ENCODE measurements at places on chromosomes 1 and 21. TPM values are rescaled to one million over a fixed set of nuclear protein-coding genes. Genes with fewer than 3 reads are reported as not detected.
A peak's percentile ranks its signal among the peaks of the same experiment; 100 is the strongest.

The NBPF20 gene
- total RNA-seq: 0.82 TPM

GRCh38 chr1:193592317-193592716 is 405.9 kb upstream of the B3GALT2 start:
- DNase-seq: no peak

The HAO2 gene
- not detected for total RNA-seq

DNA sequence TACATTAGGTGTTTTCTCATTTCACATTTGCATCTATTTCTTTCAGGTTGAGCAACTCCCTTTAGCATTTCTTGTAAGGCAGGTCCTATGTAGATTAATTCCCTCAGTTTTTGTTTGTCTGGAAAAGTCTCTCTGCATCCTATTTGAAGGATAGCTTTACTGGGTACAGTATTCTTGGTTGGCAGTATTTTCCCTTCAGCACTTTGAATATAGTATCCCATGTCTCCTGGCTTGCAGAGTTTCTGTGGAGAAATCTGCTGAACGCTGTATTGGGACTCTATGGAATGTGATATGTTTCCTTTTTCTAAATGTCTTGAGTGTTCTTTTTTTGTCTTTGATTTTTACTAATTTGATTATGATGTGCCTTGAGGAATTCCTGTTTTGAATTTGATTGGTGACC is 28.9 kb upstream of the FAM163A start:
- no peak for DNase-seq

The PLEKHN1 gene
- total RNA-seq: 4.0 TPM

DNA sequence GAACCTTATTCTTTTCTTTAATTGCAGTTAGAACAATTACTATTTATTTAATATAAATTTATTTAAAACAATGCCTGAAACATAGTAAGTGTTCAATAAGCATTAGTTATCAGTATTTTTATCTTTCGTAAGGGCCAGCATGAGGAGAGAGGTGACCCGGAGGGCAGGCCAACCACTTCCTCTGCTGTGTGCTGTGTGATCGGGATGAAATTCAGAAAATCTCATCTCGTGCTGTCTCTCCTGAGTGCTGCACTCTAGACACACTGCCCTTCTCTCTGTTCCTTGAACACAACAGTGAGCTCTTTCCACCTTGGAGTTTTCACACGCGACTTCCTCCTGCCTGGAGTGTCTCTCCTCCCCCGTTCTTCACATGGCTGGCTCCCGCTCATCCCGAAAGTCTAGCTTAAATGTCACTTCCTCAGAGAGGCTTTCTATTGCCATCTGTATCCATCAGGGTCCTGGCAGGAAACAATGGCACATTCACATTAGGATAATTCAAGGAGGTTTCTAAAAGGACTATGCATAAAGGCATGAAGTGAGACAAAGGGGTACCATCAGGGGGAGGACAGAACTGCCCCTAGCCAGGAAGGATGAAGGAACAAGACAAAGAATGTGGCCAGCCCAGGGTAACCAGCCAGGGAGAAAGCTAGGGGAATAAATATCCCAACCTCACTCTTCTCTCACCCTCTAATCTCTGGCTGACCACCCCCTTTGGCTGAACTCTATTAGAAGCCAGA is 142.6 kb upstream of the GJB5 start:
- no peak for DNase-seq

GRCh38 chr1:41366455-41367287 is 5.4 kb downstream of the FOXO6 start:
- no peak for DNase-seq

The TMEM52 gene
- 1.2 TPM for total RNA-seq

DNA sequence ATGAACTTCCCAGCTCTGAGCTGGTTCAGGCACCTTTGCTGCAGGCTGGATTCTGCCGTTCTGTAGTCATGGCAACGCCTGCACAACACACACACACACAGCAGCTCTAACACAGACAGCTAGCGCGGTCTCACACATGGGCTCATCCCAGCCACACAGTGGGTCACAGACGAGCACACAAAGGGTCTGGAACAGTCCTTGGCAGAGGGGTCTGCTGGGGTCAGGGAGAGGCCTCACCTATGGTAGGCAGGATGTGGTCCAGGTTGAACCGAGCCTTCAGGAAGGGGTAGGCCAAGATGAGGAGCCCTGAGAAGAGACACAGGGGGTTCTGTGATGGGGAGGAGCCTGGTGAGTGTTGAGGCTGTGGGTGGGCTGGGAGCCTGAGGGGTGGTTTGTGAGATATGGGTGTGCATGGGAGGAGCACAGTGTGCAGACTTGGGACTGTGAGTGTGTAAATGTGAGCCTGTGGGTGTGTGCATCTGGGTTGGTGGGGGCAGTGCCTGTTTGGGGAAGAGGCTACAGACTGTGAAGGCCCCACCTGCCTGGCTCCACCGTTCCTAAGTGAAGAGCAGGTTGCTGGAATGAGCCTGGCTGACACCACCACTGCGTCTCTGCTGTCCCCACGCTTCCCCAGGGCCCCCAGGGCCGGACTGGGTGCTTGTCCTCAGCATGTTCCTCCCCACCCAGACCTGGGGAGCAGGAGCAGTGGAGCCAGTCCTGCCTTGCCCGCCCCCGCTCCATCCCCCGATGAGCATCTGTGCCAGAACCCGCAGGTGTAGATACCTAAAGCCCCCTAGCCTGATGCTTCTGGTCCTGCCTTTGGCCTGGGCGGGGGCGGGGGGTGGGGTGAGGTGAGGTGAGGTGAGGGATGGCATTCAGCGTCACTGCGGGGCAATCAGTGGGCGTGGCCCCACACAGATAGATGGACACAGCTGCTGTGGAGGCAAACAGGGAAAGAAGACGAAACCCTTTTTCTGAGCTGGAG is 1.5 kb downstream of the KNCN start:
- peak; percentile 41 for DNase-seq

DNA sequence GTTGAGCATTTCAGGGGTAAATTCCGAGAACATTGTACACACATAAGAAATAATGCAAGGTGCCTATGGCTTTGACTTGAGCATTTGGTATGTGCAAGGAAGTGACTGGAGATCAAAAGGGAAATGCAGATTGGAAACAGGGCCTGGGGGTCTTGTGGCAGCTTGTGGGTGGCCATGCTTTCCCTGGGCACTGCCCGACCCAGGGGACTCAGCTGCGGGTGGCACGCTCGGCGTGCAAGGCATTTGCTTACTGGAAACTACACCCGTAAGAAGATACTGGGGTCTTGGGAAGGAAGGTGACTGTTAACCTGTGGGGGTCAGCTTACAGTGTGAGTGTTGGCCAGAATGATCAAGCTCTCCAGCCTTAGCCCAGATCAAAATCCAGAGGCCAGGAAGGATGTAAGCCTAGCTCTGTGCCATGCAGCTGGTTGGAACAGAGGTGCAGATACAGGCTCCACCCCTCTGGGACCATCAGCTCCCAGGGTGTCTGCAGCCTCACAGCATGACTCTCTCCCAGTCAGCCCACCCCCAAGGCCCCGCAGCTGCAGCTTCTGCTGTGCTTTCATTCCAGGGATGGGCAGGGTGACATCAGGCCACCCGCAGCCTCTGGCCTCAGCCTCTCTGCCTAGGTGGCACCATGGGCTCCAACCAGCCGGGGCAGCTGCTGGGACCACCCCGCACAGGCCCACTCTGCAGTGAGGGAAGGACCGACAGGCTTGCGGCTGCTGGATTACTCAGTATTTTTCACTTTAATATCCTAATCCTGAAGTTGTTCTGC is 55.1 kb downstream of the KIF26B start:
- no peak for DNase-seq

The RIPPLY3 gene
- not detected for total RNA-seq

- no peak for DNase-seq
Observed at GRCh38 chr1:51899022-51899421, 20.5 kb upstream of the NRDC start.

- DNase-seq: no peak
Observed at GRCh38 chr1:48246727-48247126, 24.2 kb downstream of the SLC5A9 start.

The MYOC gene
- not detected for total RNA-seq

The FBLIM1 gene
- not detected for total RNA-seq

- DNase-seq: no peak
Observed at GRCh38 chr1:170800265-170800664, 135.1 kb upstream of the MROH9 start.

The IER5 gene
- total RNA-seq: 44.3 TPM

DNA sequence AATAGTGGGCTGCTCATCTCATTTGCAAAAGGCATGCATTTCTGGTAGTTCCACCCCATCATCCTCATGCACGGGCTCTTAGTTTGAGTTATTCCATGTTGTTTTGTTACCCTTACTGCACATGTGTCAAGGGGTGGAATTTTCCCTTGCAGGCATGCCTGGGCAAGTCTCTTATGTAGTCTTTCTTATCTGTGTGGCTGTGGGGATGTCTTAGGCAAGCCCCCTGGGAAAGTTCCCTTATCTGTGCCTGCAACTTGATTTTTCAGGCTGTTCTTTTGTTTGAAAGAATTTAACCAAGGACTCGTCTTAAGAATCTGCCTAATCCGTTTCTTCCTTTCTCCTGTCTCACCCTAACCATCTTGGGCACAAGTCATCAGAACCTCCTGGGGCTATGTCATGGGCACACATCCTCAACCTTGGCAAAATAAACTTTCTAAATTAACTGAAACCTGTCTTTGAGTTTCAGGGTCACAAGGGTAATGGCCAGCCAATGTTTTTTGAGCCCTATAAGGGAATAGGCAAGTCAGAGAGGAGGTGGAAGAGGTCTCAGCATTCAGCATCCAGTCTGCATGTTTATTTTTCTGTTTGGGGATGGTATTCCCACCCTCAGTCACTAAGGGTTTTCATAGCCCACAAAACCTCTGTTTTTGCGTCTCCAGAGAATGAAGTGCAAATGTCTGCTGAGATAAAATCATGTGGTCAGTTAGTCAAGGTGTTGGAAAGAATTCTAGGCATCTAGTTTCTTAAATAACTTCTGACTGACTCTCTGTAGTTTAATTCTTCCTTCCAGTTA is 579.7 kb downstream of the PLA2G4A start:
- DNase-seq: no peak

The AHCTF1 gene
- total RNA-seq: 47.2 TPM

- DNase-seq: no peak
Observed at GRCh38 chr1:217275655-217276398, 355.1 kb downstream of the GPATCH2 start.

GRCh38 chr1:116666187-116667077 is 1.1 kb downstream of the IGSF3 start:
- no peak for DNase-seq

GRCh38 chr1:89989799-89990198 is 5.1 kb upstream of the ZNF326 start:
- DNase-seq: no peak

The RIMKLA gene
- total RNA-seq: 5.3 TPM

- DNase-seq: no peak
Observed at GRCh38 chr1:55504306-55504731, 289.2 kb upstream of the USP24 start.

The MIB2 gene
- total RNA-seq: 32.7 TPM

All from activated T-helper 2 cell treated with anti-CD3 and anti-CD28 coated beads, Interferon-gamma antibody, Interleukin-2, Interleukin-4, amounts not matched to agents 10 μg/mL and 5 μg/mL and 100 μg/mL, durations not matched to agents 14 hours and 24 hours and 36 hours (primary cell).